Aorta (tissue), 5 donors: ENCODE measurements at places on chromosomes 12 and 14. TPM values are rescaled to one million over a fixed set of nuclear protein-coding genes. Genes with fewer than 3 reads are reported as not detected.

CRIP2 gene
- 698 TPM for polyA plus RNA-seq

FITM1 gene
- polyA plus RNA-seq: 0.56 TPM

MLEC gene
- polyA plus RNA-seq: 19.7 TPM

TNS2 gene
- 412 TPM for polyA plus RNA-seq

DNAJC22 gene
- polyA plus RNA-seq: 0.50 TPM

FSCB gene
- not detected for polyA plus RNA-seq
